ENCODE measurements at places on chromosomes 5 and 9.

DNA sequence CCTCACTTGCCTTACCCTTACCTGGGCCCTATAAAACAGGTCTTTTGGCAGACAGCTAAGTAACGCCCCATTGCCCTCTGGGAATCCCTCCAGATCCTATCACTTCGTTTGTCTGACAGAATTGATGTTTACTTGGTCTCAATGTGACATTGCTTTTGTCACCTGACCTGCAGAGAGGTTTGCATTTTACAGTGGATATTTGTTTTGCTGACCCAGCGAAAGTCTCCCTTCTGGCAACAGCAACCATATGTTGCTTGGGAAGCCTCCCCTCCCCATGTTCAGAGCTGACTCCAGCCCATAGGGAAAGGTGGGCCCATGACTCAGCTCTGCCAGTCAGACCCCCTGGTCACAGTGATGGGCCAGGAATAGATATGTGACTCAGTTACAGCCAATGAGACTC is 54.0 kb upstream of the LARP1 start:
- no peak for DNase-seq

GRCh38 chr5:919356-920000 is 26.8 kb downstream of the TRIP13 start:
- DNase-seq, result no peak

DNA sequence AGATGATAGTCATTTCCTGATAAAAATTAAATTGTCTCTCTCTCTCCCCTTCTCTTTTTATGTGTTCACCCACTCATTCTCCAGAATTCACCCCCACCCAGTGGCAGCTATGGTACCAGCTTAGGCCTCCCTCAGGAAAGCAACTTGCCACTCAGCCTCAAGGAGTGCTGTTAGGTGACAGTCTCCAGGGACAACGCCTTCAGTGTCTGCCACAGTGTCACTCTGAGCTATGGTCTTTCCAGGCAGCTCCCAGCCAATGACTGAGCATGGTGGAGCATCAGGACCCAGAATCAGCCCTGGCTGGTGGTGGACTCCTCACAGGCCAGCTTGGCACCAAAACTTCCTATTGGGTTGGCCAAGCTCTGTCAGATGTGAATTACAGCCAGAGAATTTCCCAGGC is 140.9 kb upstream of the PIK3R1 start:
- DNase-seq, result no peak

DNA sequence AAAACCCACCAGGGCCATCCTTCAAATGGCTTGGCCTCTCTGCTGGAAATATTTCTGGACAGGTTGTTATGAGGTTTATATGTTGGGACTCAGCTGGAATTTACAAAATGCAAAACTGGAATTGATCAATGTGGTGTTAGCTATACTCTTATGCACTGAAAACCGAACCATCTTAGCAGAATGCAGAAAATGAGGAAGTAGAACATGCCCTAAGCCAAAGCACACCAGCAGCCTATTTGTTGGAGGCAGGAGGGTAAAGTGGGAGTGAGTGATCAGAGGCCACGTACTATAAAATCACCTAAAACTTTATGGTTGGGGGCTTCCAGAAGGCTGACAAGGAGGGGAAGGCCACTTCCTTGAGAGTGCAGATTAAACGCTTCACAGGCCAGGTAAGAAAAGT is 63.6 kb upstream of the C5orf63 start:
- DNase-seq, result no peak

- DNase-seq, result no peak
These were observed 14.8 kb downstream of the ATP10B start for GRCh38 chr5:160837211-160837610.

GRCh38 chr9:94176608-94177007 is 82.5 kb upstream of the ZNF169 start:
- DNase-seq, result no peak

GRCh38 chr5:170137694-170138214 is 32.1 kb downstream of the FOXI1 start:
- no peak for DNase-seq

- DNase-seq, result peak; percentile 35
These were observed 92.0 kb upstream of the RAI14 start for GRCh38 chr5:34563931-34564709.

DNA sequence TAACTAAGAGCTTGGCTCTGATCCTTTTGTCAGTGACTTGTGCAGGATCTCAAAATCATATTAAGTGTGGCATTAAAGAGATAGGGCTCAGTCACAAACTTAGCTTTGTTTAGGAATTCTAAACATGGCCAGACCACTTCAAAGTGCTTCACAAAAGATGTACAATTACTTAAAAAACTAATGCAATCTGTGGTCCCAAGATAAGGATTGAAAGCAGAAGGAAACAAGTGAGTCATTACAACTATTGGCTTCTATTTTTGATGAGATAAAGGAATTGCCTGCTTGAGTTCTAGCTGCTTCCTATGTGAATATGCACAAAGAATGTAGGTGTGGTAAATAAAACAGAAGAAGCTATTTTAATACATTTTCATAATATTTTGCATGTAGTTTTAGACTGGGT is 44.9 kb upstream of the SLC12A2 start:
- DNase-seq, result peak; percentile 31

- DNase-seq, result no peak
These were observed 299.6 kb upstream of the GRIN3A start for GRCh38 chr9:102038006-102038405.

DNA sequence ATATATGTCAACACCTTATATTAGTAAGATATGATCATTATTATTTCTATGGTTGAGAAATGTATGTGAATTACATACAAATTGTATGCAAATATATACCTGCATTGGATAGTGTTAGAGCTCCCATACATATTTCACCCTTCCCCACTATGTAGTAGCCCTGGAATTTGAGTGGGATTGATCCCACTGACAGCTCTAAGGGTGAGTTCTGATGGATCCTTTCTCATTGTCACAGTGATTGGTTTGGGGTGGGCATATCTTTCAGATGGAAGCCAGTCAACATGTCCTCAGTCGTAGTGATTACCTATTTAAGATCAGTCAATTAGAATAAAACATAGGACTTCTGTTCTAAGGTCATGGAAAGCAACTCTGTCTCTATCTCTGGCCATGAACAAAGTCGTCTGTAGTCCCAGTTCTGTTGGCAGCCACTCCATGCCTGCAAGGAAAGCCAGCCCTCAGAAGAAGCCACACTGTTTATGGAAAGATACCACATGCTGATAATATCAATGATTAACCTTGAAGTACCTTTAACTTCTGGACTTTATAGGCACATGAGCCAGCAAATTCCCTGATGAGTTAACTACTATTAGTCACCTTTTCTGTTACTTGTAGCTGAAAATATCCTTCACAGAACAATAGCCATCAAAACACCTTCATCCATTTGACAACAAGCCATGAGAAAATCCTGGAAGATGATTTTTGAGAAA is 5.1 kb upstream of the CCDC192 start:
- DNase-seq, result no peak

GRCh38 chr5:137754961-137755762 is 999 bp upstream of the HNRNPA0 start:
- no peak for DNase-seq

GRCh38 chr5:42951293-42951840 is 88.8 kb downstream of the ANXA2R start:
- DNase-seq, result peak; percentile 70

- no peak for DNase-seq
These were observed 72.0 kb upstream of the CTSL start for GRCh38 chr9:87653941-87654340.

- no peak for DNase-seq
These were observed 145.2 kb upstream of the MAST4 start for GRCh38 chr5:66450988-66451387.

DNA sequence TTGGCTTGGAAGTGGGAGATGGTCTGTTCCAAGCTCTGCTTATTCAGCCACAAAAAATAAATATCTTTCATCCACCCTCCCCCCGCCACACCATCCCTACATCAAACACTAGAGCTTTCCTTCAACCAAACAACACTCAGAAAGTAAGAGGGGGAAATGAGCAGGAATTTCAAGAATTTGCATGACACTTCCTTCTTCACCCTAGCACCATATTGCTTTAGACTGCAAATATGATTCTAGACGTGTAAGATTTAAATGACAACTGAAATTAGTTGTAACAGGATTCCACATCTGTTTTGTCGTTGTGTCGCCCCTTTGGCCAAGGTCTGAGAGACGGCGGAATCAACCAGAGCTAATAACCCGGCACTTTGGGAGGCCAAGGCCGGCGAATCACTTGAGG is 88.5 kb downstream of the NDFIP1 start:
- no peak for DNase-seq

- no peak for DNase-seq
These were observed 29.8 kb downstream of the PRUNE2 start for GRCh38 chr9:76876098-76876497.

DNA sequence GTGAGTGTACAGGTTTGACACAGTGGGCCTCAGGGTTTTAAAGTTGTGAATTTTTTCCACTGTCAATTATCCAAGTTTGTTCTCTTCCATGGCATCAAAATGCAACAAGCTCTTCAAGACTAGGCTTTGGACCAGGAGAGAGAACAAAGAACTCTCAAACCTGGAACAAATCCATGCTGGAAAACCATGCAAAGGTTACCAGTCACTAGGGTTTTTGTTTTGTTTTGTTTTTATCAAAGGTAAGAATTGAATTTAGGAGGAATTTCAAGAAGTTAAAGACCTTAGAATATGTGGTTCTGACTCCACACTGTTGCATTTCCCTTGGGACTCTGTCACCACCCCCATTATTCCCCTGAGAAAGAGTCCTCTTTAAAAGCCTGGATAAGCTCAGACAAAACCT is 191.1 kb upstream of the PIK3R1 start:
- no peak for DNase-seq

GRCh38 chr9:77879437-77879943 is 152.1 kb downstream of the GNAQ start:
- peak; percentile 43 for DNase-seq

DNA sequence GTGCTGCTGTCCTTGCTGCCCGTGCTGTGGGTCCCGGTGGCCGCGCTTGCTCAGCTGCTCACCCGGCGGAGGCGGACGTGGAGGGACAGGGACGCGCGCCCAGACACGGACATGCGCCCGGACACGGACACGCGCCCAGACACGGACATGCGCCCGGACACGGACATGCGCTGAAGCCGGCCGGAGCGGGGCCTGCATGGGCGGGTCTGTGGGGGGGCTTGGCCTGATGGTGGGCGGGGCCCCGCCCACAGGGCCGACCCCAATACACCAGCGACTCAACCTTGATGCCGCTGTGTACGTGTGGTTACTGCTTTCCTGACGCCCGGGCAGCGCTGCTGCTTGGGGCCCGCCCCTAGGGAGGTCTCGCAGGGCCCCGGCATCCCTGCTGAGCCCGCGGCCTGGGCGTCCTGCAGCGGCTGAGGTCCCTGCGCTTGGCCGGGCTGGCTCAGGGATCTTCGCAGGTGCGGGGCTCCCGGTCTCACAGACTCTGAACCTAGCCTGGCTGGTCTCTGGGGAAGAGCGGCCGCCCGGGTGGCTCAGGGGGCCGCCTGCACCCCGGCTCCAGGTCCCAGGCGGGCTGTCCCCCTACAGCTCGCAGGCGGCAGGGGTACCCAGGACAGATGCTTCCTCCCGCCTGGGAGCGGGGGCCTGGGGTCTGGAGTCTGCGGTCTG is 20.9 kb downstream of the SLC6A18 start:
- no peak for DNase-seq

- no peak for DNase-seq
These were observed 291.5 kb downstream of the SEC61B start for GRCh38 chr9:99513441-99514112.

- peak; percentile 52 for DNase-seq
These were observed 3.9 kb downstream of the FLT4 start for GRCh38 chr5:180645274-180646204.

GRCh38 chr9:34546102-34546833 is 23.5 kb upstream of the ENHO start:
- DNase-seq, result no peak

DNA sequence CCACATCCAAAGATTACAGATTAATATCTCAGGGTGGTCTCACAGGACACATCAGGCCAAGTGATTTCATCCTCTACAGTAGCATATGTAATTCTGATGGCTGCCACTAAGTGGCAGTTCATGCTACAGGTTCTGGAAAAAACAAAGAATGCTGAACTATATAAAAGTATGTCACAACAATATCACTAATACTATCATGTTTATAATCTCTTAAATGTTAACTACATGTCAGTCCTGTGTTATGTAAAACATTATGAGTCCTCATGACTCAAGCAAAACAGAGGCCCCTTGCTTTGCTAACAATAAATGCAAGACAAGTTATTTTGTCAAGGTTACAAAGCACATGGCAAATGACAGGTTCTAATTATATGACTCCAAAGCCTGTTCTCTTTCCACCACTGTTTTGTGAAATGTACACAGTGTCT is 233.2 kb downstream of the FBXL17 start:
- no peak for DNase-seq

DNA sequence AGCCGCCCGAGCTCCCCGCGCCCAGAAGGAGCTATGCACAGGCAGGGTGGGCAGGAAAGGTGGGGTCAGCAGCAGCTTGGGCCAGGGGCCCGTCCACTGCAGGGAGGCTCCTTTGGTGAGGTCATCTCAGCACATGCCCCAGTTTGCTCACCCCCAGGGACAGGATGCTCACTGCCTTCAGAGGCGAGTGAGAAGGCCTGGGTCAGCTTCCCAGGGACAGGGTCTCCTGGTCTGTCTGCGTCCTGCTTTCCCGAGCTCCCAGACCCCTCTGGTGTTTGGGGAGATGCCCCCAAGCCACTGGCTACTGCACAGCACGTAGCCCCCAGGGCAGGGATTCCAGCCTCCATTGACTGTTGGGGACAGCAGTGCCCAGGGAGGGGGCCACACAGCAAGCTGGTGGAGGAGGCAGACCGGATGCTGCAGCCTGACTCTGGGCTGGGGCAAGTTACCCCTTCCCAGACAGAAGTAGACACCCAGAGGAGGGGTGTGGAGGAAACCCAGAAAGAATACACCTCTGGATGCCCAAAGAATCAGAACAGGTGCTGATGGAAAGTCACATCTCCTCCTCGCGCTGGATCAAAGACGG is 581 bp upstream of the SARDH start:
- DNase-seq, result no peak

- peak; percentile 45 for DNase-seq
These were observed 50.9 kb upstream of the CEMIP2 start for GRCh38 chr9:71819115-71819739.

GRCh38 chr9:94948567-94949235 is 222.2 kb downstream of the AOPEP start:
- DNase-seq, result no peak

GRCh38 chr5:71830681-71831539 is 111.8 kb downstream of the CARTPT start:
- peak; percentile 69 for DNase-seq

DNA sequence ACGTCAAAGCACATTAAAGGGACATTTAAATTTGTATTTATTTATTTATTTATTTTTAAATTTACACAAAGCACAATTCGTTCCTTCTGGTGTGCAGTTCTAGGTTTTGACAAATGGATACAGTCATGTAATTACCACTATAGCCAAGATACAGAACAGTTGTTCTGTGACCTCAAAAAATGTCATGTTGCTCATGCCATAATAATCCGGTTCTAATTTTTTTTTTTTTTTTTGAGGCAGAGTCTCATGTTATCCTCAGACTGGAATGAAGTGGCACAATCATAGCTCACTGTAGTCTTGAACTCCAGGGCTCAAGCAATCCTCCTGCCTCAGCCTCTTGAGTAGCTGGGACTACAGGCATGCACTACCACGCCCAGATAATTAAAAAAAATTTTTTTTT is 7.8 kb downstream of the IGFBPL1 start:
- no peak for DNase-seq

Measured in stomach (tissue), 19 donors.